ENCODE measurements at places on chromosomes 7 and 10.
A peak's percentile ranks its signal among the peaks of the same experiment; 100 is the strongest.

- DNase-seq = no peak
Measured at GRCh38 chr7:113812591-113813255, 106.1 kb downstream of the PPP1R3A start.

GRCh38 chr7:129675521-129675920 is 64.0 kb downstream of the NRF1 start:
- no peak for DNase-seq

GRCh38 chr7:139702313-139702731 is 75.5 kb downstream of the HIPK2 start:
- DNase-seq = no peak

- DNase-seq = no peak
Measured at GRCh38 chr7:23268746-23269145, 22.2 kb downstream of the GPNMB start.

DNA sequence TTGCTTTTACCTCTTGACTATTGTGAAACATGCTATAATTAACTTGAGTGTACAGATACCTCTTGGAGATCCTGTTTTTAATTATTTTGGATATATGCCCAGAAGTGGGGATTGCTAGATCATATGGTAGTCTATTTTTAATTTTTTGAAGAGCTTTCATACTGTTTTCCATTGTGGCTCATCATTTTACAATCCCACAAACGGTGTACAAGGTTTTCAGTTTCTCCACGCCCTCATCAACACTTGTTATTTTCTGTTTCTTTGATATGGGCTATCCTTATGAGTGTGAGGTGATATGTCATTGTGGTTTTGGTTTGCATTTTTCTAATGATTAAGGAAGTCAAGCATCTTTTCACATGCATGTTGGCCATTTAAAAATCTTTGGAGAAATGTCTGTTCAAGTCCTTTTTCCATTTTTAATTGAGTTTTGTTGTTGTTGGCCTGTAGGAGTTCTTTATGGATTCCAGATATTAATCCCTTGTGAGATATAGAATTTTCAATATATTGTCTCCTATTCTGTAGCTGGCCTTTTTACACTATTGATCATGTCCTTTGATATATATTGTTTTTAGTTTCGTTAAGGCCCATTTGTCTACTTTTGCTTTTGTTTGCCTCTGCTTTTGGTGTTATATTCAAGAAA is 7.5 kb downstream of the AGK start:
- no peak for DNase-seq

DNA sequence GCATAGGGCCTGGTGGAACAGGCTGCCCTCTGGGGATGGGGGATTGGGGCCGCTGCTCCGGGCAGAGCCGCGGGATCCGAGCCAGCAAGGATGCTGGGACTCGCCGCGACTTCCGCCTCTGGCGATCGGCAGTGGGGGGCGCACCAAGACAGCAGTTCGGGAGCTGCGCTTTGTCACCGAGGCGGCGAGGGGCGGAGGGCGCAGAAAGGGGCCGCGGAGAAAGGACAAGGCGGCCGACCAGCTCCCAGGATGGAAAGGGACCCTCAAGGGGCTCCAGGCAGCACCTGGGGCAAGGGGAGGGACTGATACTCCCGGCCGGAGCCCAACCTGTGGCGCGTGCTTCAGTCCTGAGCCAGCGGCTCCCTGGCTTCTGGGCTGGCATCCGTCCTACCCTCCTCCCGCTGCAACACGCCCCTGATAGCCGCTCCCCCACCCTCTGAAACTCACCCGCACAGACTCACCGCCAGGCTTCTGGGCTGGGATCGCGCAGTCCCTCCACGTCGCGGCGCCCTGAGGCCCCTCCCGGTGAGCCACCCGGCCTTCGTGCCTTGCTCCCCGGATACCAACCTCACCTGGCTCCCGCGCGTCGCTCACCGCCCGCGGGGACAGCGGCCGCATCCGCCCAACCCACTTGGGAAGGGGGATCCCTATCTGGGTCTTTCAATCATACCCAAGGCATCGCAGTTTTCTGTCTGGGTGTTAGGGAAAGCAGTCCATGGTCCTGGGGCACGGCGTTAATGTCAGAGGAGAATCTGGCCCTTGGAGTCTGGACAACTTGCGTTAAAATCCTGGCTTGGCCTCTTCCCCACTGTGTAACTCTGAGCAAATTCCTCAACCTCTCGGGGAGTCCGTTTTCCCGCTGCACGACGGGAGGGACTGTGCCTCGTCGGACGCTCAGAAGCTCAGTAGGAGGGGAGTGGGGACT is 7.0 kb upstream of the EVX1 start:
- no peak for DNase-seq

GRCh38 chr10:71748671-71749191 is 24.6 kb downstream of the VSIR start:
- peak; percentile 42 for DNase-seq

DNA sequence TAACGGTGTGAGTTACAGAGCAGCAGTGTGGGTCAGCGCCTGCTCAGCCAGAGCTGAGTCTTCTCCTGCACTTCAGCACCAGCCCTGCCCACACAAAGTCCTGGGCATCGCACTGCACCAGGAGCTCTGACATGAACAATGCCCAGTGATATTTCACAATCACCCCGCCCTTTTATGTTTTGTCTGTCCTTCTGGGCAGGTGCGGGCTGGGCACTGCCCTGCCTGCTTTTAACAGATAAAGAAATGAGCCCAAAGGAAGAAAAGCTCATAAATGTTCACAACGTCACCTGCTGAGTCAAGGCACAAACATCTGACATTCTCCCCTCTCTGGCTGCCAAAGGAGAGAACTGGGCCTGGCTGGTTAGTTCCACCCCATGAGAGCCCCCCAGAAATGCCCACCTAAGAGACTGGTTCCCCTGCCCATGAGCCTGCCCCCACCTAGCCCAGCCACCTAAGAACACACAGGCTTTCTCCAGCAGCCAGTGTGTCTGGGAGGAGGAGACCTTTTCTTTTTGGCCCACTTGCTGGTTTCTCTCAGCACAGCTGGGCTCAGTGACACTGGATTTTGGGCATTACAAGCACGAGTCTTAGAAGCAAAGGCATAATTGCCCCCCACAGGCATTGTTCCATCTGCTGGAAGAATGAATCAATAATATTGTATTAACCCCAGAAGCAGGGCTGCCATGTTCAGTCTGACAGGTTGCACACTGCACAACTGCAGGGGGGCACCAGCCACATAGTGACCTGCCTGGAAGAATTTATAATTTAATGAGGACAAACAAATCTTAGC is 22.3 kb downstream of the CALML3 start:
- no peak for DNase-seq

GRCh38 chr7:6489612-6490011 is 41.9 kb upstream of the DAGLB start:
- no peak for DNase-seq

DNA sequence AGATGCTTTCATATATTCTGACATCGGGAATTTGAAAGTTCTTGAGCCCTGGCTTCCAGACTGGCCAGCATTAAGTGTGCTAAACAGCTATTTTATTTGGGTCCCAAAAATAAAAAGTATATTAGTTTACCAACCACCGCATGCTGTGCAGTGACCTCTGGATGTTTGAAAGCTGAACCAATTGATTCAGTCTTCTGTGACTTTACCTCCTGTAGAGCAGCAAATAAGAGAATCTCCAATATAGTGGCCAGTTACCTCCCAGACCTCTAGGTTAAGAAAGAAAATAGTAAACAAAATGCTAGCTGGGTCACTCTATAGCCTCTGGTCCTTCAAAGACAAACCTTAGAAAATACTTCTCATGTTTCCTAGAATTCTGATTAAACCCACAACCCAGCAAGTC is 424.6 kb upstream of the NFE2L3 start:
- DNase-seq = no peak
